ENCODE measurements at places on chromosomes 3 and 15. TPM values are rescaled to one million over a fixed set of nuclear protein-coding genes. Genes with fewer than 3 reads are reported as not detected.

GRCh38 chr3:161148832-161149475 lies 43.8 kb upstream of the B3GALNT1 start:
- no peak for DNase-seq
- peaks cover 2% of the 10 kb centered on the region for H3K4me1 ChIP-seq
- H3K27ac ChIP-seq: no peak overlapping the region

CRBN gene
- total RNA-seq: 129 TPM

DNA sequence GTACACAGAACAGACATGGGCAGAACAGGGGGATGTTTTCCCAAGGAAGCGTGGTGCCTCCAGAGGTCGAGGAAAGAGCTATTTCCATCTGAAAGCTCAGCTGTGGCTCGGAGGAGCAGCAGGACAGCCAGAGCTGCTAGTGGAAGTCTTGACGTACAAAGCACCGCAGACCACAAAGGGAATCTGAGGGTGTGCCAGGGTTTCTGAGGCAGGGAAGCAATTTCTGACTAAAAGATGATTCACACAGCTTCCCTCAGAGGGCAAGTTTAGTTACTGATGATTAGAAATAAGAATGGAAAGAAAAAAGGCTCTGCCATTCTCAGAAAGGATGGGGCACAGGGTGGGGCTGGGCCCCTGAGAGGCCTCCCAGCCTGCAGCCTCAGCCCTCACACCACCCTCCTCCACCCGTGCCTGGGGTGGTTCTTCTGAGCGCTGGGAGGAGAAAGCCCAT lies 45.8 kb upstream of the SEC13 start:
- DNase-seq: no peak
- H3K4me1 ChIP-seq: peaks cover 8% of the 10 kb centered on the region
- peaks cover 16% of the 10 kb centered on the region for H3K27me3 ChIP-seq
- H3K4me3 ChIP-seq: no peak overlapping the region
- H3K27ac ChIP-seq: no peak overlapping the region

LRRC2 gene
- total RNA-seq: 0.52 TPM

- no peaks in the 10 kb centered on the region for H3K36me3 ChIP-seq
- H3K4me1 ChIP-seq: no peaks in the 10 kb centered on the region
- no peaks in the 10 kb centered on the region for H3K27me3 ChIP-seq
- no peak overlapping the region for H3K4me3 ChIP-seq
Observed at GRCh38 chr3:78277801-78278200, 1237.9 kb downstream of the ROBO2 start.

DNA sequence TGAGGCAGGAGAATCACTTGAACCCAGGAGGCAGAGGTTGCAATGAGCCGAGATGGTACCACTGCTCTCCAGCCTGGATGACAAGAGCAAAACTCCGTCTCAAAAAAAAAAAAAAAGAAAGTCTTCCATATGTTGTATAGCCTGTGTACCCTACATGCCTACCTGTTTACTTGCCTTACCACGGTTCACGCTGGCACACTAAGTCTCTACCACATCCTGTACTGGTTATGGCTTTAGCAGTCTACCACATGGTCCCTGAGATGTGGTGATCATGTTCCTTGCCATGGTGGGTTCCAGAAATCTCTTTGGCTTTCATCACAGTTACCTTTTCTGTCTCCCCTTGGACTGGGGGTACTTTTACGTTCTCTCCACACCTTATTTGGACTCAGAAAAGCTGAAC lies 63.8 kb upstream of the TBC1D5 start:
- no peak overlapping the region for H3K4me3 ChIP-seq
- DNase-seq: no peak
- no peaks in the 10 kb centered on the region for H3K36me3 ChIP-seq
- H3K27ac ChIP-seq: peak overlapping the region; percentile 53
- H3K4me1 ChIP-seq: peaks cover 8% of the 10 kb centered on the region

- no peak for DNase-seq
- H3K4me3 ChIP-seq: no peak overlapping the region
- peaks cover 33% of the 10 kb centered on the region for H3K27me3 ChIP-seq
Observed at GRCh38 chr15:66269326-66270090, 16.0 kb upstream of the MEGF11 start.

DNA sequence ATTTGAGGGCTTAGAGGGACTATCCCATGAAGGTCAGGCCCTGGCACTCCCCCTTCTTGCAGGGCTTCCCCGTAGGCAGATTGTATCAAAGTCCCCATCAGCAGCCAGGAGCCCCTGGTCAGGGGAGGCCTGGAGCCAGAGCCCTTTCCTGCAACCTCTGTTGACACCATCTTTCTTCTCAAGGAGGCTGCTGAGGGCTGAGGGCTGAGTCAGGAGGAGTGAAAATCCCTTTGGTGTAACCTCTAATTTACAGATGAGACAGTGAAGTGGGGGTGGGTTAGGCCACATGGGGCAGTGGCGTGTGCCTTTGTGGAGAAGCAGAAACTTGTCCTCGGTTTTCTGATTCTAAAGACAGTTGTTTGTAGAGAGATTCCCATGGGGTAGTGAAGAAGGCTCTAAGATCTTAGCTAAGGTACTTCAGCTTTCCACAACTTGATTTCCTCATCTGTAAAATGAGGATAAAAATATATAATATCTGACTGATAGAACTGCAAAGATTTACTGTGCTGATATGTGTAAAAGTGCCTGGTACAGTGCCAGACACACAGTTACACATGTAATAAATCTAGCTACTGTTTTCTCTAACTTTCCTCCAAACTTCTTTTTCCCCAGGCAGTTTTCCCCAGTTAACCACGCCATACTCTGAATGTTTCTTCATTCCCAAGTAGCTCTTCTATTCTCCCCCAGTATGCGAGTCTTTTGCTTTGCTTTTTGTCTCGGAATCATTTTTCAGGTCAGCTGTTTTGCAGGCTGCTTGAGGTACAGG lies 249.4 kb upstream of the TPM1 start:
- no peaks in the 10 kb centered on the region for H3K4me1 ChIP-seq
- H3K27ac ChIP-seq: no peak overlapping the region
- no peak for DNase-seq

DNA sequence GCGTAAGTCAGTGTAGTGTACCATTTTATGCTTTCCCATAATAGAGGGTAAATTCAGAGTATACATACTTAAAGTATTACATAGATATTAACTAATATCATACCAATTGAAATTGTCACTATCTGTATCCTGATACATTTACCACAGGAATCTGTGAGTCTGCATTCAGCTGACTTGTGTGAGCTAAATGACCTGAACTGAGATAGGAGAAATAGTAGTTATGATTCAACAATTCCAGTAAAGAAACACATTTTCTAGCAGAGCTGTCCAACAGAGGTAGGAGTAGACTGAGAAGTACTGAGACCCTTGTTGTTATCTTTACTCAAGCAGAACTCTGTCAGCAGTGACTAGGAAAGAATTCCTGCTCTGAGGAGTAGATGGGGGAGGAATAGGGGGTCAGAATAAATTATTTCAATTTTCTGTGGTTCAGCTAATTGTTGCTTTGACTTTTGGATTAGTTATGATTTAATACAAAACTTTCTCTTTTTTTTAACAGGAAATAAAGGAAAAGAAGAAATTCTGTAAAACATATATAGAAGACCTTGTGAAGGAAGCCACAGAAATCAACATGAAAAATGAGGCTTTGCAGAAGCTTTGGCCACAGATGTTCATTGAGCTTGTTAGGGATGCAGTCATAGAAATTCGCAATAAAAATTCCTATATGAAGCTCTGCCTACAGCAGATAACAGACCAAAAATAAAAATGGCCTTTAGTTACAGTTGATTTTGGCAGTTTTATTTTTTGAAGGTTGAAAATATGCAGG lies 66.2 kb upstream of the THSD4 start:
- H3K27ac ChIP-seq: no peak overlapping the region
- H3K27me3 ChIP-seq: peaks cover 4% of the 10 kb centered on the region
- H3K4me3 ChIP-seq: no peak overlapping the region
- DNase-seq: no peak
- H3K4me1 ChIP-seq: no peaks in the 10 kb centered on the region
- no peaks in the 10 kb centered on the region for H3K36me3 ChIP-seq

DNA sequence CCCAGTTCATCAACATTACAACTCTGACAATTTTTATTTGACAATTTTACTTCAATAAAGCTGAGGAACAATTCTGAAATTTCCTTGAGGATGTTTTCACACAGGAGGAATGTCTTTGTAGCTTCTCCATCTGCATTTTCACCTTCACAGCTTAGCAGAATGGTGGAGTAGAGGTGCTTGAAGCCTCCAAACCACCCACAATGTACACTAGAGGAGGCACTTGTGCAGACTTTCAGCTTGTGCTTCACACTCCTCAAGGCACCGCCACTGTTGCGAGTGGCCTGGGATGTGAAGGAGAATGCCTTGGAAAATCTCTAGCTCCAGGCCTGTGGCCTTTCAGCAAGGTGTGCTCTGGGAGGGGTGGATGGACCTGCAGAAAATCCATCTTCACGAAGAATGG lies 181.9 kb downstream of the EPHB1 start:
- peaks cover 15% of the 10 kb centered on the region for H3K27me3 ChIP-seq
- no peaks in the 10 kb centered on the region for H3K36me3 ChIP-seq
- H3K27ac ChIP-seq: peak overlapping the region; percentile 34

DNA sequence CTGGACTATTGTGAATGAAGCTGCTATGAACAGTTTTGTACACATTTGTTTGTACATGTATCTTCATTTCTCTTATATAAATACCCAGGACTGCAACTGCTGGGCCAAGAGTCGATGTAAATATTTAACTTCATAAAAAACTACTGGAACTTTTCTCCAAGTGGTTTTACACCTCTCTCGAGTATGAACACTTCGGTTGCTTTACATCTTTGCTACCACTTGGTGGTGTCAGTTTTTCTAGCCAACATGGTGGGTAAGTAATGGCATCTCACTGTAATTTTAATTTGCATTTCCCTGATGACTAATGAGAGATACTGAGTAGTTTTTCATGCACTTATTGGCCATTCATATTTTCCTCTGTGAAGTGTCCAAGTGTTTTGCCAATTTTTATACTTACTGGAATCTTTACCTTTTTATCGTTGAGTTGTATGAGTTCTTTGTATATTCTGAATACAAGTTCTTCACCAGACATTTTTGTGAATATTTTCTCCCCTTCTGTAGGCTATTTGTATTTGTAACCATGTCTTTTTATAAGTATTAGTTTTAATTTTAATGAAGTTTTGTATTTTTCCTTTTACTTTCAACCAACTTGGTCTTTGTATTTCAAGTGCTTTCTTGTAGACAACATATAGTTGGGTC lies 44.4 kb downstream of the PCOLCE2 start:
- no peak overlapping the region for H3K4me3 ChIP-seq
- no peaks in the 10 kb centered on the region for H3K36me3 ChIP-seq
- no peaks in the 10 kb centered on the region for H3K4me1 ChIP-seq
- no peak overlapping the region for H3K27ac ChIP-seq
- H3K27me3 ChIP-seq: peaks cover 25% of the 10 kb centered on the region
- DNase-seq: no peak

Measured in T-helper 17 cell (primary cell).